Smooth muscle cell of bladder (primary cell): ENCODE measurements at places on chromosomes 6 and 20. TPM values are rescaled to one million over a fixed set of nuclear protein-coding genes. Genes with fewer than 3 reads are reported as not detected.

The MTHFD1L gene
- total RNA-seq = 50.3 and 57.5 TPM in 2 replicates

The TFAP2B gene
- 0.09 TPM in 1 of 2 replicates, not detected in the other for total RNA-seq

The C6orf58 gene
- total RNA-seq = under 0.01 and 0.09 TPM in 2 replicates

The LRRN4 gene
- total RNA-seq = under 0.01 TPM in 1 of 2 replicates, not detected in the other

The MCHR2 gene
- not detected in 2 replicates for total RNA-seq

The HLA-DQB1 gene
- not detected in 2 replicates for total RNA-seq

The SPEF1 gene
- total RNA-seq = 0.14 and 0.28 TPM in 2 replicates

The CAGE1 gene
- total RNA-seq = 0.09 and 0.14 TPM in 2 replicates

The AAR2 gene
- total RNA-seq = 19.3 and 22.6 TPM in 2 replicates

The SNX21 gene
- total RNA-seq = 36.4 and 46.2 TPM in 2 replicates
